Stimulated activated CD4-positive, alpha-beta T cell treated with anti-CD3 and anti-CD28 coated beads, Interleukin-1b, Interleukin-23, amount 100 ng/mL, for 4 hours (primary cell): ENCODE measurements at places on chromosomes 2 and 18.

- no peak for DNase-seq
These were observed 9.5 kb upstream of the DES start for GRCh38 chr2:219408631-219409030.

DNA sequence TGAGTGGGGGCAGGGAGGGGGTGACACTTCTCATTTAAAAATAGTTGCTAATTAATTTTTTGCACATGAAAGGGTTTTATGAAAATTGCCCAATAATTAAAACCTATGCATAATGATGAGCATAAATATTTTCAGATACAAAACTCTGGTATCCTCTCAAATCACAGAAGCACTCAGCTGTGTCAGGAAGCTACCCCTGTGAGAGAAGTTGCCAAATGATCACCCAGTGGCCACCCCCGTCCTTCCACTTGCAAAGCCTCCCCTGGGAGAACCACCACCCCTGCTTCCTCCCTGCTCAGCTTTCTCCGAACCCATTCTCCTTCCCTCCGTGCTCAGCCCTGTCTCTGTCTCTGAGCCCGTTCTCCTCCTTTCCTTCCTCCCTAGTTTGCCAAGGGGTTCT lies 400.2 kb upstream of the SALL3 start:
- DNase-seq, result no peak

DNA sequence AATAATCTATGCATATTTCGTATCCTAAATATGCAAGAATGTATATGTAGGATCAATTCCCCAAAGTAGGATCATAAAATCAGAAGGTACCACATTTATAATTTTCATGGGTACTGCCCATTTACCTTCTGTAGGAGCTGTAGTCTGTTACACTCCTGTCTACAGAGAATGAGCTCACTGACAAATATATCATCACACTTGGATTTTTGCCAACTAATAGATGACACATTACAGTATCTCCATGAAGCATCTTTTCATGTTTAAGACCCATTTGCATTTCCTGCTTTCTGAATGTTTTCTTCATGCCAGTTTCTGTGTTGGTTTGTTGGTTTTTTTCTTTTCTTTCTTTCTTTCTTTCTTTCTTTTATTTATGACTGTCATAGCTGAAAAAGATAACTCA lies 70.9 kb upstream of the EML6 start:
- DNase-seq, result no peak

DNA sequence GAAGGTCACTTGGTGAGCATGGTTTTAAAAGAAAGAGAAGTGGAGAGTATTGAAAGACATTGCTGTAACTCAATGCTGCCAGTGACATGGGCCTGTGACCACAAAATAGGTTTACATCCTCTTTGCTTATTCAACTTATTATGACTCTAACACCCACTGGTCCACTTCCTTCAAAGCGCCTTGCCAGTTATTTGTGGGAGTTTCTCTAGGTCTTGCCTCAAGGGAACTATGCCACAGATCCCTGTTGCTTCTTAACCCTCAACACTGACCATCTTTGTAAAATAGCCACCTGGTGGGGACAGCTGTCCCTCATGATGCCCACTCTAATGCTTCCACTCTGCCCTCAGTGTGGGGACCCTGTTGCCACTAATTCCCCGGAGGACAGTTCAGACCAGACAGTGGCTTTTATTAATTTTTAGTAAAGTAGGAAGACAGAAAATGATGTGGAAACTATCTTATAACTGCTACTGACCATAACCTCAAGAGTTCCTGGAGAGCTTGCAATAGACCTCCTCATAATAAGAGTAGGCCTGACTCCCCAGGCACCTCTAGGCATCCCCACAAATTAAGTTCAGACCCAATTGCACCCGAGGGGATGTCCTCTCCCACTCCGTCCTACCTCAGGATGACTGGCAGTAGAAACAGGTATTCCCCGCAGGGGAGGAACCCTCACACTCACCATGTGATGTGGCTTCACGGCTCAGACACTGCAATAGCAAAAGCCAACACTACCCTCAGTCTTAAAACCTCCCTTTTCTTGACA lies 31.3 kb upstream of the SLC25A52 start:
- no peak for DNase-seq

DNA sequence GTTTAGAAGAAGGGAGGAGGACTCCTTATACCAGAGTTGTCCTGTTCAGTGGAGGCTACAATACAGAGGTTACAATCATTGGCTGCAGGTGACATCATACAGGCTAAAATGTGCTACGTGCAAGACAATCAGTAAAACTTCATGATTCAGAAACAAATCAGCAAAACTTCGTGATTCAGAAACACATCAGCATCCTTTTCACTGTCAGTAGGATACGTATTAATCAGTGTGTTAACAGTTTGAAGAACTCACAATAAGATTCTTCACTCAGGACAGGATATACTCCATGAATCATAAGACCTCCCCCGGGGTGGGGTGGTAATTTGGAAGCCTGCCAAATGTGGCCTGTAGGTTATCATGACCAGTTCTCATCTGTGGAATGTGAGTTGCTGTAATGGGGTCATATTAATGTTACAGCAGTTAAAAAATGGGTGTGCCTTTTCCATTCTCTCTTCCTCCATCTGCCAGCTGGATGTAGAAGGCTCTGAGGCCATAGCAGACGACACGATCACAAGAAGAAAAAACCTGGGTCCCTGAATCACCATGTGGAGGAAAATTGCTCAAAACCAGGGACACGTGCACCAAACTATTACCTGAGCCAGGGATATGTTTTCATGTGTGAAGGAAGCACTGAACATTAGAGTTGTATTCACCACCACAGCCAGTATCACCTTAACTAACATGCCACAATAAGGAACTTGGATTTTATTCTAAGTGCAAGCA lies 134.8 kb upstream of the CREB1 start:
- DNase-seq, result no peak

DNA sequence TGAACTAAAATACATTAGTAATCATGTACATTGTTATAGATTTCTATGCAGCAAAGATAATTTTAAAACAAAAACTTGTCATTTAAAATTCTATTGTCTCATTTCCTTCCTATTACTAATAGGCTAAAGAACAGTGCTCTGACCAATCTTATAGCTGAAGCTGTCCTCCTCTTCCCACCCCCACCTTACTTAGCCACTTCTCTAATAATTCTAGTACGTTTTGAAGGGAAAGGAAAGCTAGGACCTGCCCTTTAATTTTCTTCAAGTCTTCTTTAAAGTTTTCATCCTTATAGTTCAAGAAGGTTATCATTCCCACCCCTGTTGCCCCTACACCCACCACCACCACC lies 121.6 kb downstream of the RBMS1 start:
- DNase-seq, result no peak

GRCh38 chr2:190717764-190718651 lies 69.1 kb downstream of the NAB1 start:
- no peak for DNase-seq

DNA sequence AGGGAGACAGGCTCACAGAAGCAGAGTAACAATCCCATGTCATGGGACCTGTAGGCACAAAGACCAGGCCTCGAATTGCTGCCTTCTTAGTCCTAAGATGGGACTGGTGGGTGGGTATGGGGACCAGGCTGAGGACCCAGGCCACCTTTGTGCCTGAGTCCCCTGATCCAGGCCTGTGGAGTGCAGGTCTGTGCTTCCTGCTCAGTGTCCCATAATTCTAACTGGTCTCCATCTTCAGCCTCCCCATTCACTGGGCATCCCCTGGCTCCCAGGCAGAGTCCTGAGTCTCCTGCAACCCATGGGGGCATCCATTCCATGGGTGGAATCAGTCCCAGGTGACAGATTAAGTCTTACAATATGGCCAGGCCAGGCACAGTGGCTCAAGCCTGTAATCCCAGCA lies 83.9 kb downstream of the SMAD7 start:
- no peak for DNase-seq

GRCh38 chr2:159300586-159300985 lies 14.1 kb upstream of the WDSUB1 start:
- DNase-seq, result no peak

DNA sequence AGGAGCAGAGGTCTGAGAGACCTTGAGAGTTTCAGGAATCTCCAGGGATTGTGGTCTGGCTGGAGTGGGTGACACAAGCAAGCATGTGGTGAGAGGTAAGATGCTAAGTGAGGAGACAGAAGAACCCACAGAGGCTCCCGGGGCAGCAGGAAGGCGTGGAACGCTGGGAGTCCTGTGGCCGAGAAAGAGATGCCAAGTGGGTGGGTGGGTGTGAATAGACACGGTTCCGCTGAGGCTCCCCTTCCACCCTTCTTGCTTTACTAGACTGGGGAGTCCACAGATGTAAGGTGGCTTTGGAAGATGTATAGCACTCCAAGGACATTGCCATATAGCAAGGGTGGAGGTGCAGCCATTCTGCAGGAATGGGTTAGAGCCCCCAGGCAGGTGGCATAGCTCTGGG lies 4.2 kb downstream of the TEX51 start:
- no peak for DNase-seq

DNA sequence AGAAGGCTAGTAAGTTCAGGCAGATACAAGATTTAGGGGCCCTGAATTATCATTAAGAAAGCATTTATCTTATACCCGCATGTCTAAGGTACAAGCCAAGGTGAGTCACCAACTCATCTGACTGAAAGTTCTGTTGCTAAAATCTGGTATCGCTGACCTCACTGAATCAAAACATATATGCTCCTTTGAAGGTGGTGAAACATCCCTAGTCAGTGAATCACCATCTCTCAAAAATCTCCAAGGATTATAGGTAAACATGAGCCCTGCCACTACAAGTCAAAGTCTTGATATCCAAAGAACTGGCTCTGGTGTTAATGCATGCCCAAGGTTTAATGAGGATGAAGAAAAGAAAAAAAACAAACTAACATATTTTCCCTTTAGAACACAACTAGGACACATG lies 43.5 kb downstream of the IRS1 start:
- DNase-seq, result no peak

DNA sequence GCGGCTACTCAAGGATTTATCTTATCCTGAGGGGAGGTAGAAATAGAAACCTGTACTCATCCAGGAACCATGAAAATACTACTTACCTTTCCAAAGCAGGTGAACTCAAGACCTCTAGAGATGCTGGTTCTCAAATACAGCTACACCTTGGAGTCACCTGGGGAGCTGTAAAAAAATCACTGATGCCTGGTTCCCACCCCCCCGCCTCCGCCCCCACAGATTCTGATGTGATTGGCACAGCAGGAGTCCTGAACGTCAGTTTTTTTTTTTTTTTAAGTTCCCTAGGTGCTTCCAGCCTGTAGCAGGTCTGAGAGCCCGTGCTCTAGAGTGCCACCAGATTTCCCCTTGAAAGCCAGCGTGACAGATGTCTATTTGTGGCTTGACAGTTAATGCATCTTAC lies 113.6 kb downstream of the MRO start:
- DNase-seq, result no peak

DNA sequence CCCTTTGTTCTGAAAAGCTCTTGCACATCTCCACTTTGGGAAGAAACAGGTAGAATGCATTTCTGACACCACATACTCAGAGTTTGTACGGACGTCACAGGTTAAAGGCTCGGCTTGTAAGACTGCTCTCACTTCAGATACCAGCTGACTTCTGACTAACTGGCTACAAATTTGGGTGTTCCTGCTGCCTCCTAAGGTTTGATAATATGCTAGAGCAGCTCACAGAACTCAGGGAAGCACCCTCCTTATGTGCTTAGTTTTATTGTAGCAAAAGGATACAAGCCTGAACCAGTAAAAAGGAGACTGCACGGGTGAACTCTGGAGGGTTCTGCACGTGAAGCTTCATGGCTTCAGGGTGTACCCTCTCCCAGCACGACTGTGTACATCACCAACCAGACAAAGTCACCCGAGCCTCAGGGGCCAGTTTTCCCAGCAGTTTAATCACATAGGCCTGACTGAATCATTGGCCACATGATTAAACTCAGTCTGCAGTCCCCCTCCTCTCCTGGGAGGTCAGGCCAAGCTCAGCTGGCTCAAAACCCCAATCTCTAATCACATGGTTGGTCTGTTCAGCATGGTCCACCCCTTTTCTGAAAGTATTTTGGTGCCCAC lies 749.5 kb upstream of the RAB6C start:
- no peak for DNase-seq

- no peak for DNase-seq
These were observed 11.8 kb downstream of the PREPL start for GRCh38 chr2:44349506-44349905.

DNA sequence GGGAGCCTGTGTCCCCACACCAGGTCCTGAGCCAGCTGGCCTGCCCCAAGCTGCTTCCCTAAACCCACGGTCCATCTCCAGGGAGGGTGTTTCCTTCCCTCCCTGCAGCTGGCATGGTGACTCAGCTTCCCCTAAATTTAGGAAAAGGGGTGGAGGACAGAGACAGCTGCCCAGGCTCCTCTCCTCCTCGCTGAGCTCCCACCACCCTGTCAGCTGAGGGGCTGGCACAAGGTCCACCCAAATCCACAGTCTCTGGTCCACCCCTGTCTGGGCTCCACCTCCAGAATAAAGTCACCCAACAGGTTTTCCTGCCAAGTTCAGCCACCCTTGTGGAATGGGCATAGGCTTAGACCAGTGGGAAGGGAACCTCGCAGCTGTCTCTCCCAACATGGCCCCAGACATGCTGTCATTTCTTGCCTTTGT lies 156.5 kb downstream of the TNS1 start:
- DNase-seq, result no peak

- no peak for DNase-seq
These were observed 35.7 kb downstream of the KDM3A start for GRCh38 chr2:86476918-86477317.

GRCh38 chr2:63729362-63729761 lies 112.3 kb upstream of the UGP2 start:
- DNase-seq, result no peak

- no peak for DNase-seq
These were observed 78.5 kb downstream of the RPIA start for GRCh38 chr2:88770016-88770415.

- DNase-seq, result no peak
These were observed 452.8 kb downstream of the MBD2 start for GRCh38 chr18:53771664-53772063.

GRCh38 chr2:3403587-3404334 lies 24.3 kb downstream of the TRAPPC12 start:
- no peak for DNase-seq

GRCh38 chr2:144156736-144157640 lies 362.9 kb downstream of the ZEB2 start:
- DNase-seq, result no peak

DNA sequence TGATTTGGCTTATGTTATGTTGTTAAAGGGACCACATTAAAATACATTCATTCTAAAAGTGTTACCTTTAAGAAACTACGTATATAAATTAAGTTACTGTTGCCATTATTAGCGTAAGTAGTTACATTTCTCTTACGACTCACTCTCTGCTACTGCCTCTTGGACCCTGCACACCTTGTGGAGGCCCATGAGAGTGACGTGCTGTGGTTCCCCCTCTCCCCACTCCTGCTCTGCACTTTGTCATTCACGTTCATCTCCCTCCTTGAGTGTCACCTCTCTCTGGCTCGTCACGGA lies 830 bp upstream of the MERTK start:
- no peak for DNase-seq
